ENCODE measurements at places on chromosomes 16 and 17. TPM values are rescaled to one million over a fixed set of nuclear protein-coding genes. Genes with fewer than 3 reads are reported as not detected.
A peak's percentile ranks its signal among the peaks of the same experiment; 100 is the strongest.

Gene KRT32
- total RNA-seq, result not detected

- peaks cover 29% of the 10 kb centered on the region for H3K4me1 ChIP-seq
- no peaks in the 10 kb centered on the region for H3K27me3 ChIP-seq
- H3K4me3 ChIP-seq, result peak overlapping the region; percentile 76
- peaks cover 7% of the 10 kb centered on the region for H3K36me3 ChIP-seq
- H3K27ac ChIP-seq, result peak overlapping the region; percentile 94
- no peak for DNase-seq
Observed at GRCh38 chr17:18261146-18261515, 669 bp downstream of the MIEF2 start.

- no peak for DNase-seq
- H3K4me3 ChIP-seq, result no peak overlapping the region
- no peaks in the 10 kb centered on the region for H3K36me3 ChIP-seq
- H3K4me1 ChIP-seq, result peaks cover 34% of the 10 kb centered on the region
Observed at GRCh38 chr16:57489229-57489628, 2.9 kb upstream of the DOK4 start.

DNA sequence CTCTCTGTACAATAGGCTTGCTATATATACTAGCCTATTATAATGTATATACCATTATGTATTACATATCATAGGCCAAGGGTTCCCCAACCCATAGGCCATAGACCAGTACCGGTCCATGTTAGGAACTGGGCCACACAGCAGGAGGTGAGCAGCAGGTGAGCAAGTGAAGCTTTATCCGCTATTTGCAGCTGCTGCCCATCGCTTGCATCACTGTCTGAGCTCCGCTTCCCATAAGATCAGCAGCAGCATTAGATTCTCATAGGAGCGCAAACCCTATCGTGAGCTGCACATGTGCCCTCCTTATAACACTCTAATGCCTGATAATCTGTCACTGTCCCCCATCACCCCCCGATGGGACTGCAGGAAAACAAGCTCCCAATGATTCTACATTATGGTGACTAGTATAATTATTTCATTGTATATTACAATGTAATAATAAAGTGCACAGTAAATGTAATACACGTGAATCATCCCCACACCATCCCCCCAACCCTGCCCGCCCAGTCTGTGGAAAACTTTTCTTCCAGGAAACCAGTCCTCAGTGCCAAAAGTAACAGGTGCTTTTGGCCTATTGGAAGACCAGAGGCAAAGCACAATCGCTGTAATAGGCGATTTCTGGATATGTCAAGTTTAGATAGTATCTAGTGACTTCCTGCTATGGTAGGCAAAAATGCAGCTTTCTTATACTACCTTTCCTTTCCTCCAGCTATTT lies 84.1 kb downstream of the MYH11 start:
- DNase-seq, result no peak
- H3K36me3 ChIP-seq, result no peaks in the 10 kb centered on the region
- H3K27me3 ChIP-seq, result peaks cover 53% of the 10 kb centered on the region
- H3K4me1 ChIP-seq, result no peaks in the 10 kb centered on the region
- H3K4me3 ChIP-seq, result no peak overlapping the region
